ENCODE measurements at places on chromosomes 2 and 18. TPM values are rescaled to one million over a fixed set of nuclear protein-coding genes. Genes with fewer than 3 reads are reported as not detected.
A peak's percentile ranks its signal among the peaks of the same experiment; 100 is the strongest.

GPR75 gene
- total RNA-seq, result 1.1 TPM

MARCHF7 gene
- total RNA-seq, result 85.4 TPM

ST8SIA3 gene
- total RNA-seq, result not detected

STPG4 gene
- total RNA-seq, result 0.20 TPM

C2orf78 gene
- not detected for total RNA-seq

LRATD1 gene
- 8.3 TPM for total RNA-seq

PSTPIP2 gene
- total RNA-seq, result 2.7 TPM

REG1A gene
- total RNA-seq, result not detected

PLEKHH2 gene
- 5.9 TPM for total RNA-seq

GNLY gene
- total RNA-seq, result 2.1 TPM

- DNase-seq, result peak; percentile 45
Observed at GRCh38 chr18:78994977-78995582, 15.5 kb downstream of the SALL3 start.

- no peak for DNase-seq
Observed at GRCh38 chr2:129673847-129674711, 305.4 kb upstream of the RAB6C start.

DNA sequence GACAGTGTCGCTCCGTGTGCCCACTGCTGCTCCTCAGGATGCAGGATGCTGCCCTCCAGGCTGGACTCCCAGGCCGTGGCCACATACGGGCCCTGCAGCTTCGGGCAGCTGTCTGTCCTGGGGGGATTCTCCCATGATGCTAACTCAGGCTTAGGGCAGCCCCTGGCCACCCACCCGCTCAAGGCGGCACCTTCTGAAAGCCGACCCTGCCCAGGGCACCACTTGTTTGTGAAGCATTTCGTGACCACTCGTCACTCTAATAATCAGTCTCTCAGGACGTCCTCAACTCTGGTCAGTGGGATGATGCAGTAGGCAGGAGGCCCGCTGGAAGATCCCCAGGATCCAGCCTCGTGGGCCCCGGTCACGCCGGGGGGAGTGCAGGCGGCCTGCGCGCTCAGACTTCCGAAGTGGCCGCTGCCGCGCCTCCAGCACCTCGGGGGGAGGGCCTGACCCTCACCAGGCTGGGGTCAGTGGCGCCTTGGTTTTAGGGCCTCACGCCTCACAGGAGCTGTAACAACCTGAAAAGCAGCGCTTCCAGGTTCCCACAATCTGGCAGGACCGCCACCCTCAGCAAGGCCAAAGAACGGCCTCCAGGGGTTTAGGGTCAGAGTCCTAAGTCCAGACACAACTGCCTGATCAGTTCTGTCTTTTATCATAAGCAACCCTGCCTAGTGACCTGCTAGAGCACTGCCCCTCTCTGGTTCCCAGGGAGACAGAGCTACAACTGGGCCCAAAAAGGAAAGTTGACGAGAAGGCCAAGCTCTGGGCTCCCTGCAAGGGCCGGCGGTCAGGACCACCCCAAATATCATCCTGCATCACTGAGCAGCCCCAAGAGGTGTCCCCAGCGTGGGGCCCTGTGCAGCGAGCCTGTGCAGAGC lies 53.0 kb downstream of the EIPR1 start:
- no peak for DNase-seq

DNA sequence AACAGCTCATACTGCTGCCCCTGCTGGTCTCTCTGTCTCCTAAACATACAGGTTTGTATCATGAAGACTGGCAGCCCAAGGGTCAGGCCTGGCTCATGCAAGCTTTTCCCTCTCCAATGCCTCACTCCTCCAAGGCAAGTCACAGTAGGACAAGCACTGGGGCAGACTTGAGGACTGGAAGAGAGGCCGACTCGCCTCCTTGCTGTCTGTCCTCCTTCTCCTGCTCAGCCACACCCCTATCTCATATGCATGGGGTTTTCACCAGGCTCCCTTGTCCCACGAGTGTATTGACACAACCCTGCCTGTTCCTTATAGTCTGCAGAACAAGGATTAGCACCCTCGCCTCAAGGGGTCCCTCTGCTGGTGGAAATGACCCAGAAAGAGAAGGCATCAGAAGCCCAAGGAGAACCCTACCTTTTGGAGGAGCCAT lies 223.7 kb downstream of the SOX11 start:
- DNase-seq, result no peak

- no peak for DNase-seq
Observed at GRCh38 chr2:6919901-6920742, 2.9 kb downstream of the RNF144A start.

DNA sequence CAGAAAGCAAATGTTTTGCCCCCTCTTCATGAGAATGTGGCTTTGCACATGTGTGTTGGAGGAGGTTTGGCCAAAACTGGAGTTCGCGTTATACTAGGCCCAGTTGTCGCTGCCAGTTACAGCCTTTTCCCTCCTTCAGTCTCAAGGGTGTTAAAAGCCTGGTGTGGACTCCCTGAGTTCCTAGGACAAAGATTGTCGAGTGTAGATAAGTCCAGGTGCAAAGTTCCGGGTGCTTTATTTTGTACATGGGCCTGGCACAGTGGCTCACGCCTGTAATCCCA lies 542 bp upstream of the RNF103 start:
- peak; percentile 31 for DNase-seq

DNA sequence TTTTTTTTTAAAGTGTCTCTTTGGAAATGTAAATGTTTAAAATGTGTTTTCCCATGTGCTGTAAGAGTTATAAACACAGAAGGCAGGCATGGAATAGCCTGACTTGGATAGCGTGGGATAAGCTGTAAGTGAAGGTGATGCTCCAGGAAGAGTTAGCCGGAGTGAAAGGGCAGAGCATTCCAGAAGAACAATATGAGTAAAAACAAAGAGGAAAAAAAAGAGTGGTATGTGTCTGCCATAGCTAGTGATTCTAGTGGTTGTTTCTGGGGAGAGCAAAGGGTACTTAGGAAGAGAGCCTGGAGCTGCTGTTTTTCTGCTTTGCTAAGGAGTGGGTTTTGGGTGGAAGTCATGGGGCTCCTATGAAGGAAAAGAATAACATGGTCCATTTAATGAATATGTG lies 126.9 kb upstream of the DLGAP1 start:
- no peak for DNase-seq

DNA sequence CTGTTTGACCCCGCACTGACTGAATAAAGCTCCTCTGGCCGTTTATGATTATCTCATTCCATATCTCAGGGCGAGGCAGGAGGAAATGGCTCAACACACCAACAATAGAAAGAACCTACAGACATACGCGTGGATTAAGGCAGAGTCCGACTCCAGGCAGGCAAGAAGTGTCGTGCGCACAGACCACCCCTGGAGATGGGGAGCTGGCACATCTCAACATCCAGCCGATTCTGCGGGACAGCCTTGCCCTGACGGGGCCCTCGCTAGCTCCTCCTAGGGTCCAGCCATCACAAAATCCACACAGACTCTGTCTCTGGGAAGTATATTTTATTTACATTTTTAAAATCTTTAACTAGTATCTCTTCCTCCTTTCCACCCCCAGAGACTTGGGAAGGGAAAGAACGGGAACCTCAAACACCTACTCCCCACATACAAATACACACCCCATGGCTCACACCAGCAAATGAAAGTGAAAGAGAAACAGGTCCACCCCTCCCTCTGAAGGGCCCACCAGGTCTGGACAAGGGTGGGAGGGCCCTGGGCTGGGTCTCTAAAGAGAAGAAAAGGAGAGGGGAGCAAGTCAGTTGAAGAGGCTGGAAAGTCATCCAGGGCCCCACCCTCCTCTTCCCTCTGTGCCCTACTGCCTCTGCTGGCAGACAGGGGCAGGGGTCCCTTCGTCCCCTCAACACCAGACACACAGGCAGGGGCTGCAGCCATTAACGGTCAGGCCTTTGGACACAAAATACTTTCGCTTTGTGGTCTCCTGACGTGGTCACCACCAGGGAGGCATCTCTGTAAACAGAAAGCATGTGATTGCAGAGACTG lies 3.2 kb downstream of the GPBAR1 start:
- peak; percentile 40 for DNase-seq

DNA sequence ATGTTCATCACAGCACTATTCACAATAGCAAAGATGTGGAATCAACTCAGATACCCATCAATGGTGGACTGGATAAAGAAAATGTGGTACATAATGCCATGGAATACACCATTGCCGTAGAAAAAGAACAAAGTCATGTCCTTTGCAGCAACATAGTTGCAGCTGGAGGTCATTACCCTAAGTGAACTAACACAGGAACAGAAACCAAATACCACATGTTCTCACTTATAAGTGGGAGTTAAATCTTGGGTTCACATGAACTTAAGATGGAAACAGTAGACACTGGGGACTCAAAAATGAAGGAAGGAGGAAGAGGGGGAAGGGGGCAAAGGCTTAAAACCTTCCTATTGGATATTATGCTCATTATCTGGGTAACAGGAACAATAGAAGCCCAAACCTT lies 228.1 kb upstream of the RAB6C start:
- no peak for DNase-seq

DNA sequence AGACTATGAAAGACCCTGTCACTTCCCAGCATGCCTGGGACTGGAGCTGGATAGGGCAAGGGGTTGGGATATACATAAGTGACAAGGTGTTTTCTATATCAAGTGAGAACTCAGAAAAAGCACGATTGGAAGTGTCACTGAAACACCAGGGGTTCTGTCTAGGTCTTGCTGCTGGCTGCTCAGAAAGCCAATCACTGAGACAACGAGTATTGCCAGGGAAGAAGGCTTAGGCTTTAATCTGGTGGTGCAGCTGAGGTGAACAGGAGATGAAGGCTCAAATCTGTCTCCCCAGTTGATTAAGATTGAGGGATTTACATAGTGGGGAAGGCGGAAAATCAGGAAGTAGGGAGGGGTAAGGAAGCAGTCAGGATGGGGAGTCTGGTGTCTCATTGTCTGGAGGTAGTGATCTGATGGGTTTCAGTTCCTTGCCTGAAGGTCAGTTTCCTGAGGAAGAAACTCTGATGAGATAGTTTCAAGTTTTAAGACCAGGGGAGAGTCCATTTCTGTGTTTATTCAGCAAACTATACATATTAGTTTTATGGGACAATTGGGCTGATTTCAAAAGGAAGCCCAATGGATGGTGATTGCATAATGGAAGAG lies 3.5 kb upstream of the C2orf74 start:
- DNase-seq, result no peak

- DNase-seq, result no peak
Observed at GRCh38 chr2:23482188-23482587, 97.2 kb downstream of the KLHL29 start.

DNA sequence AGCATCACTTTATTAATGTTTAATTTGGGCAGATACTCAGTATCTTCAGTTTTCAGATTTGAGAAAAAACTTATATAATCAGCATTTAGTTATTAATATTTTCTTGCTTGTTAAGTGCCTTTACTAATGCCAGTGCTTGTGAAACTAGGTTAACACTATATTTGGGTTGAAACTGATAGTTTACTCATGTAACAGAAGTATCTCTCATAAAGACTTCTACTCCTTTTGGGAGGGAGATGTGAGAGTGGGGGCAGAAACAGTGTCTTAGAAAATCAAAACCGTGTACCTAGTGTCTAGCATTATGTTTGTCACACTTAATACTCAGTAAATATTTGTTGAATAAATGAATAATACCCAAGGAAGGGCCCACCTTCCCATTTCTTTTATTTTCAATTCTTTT lies 129.5 kb downstream of the MSTN start:
- no peak for DNase-seq

- DNase-seq, result no peak
Observed at GRCh38 chr18:38695559-38696280, 1130.1 kb upstream of the CELF4 start.

DNA sequence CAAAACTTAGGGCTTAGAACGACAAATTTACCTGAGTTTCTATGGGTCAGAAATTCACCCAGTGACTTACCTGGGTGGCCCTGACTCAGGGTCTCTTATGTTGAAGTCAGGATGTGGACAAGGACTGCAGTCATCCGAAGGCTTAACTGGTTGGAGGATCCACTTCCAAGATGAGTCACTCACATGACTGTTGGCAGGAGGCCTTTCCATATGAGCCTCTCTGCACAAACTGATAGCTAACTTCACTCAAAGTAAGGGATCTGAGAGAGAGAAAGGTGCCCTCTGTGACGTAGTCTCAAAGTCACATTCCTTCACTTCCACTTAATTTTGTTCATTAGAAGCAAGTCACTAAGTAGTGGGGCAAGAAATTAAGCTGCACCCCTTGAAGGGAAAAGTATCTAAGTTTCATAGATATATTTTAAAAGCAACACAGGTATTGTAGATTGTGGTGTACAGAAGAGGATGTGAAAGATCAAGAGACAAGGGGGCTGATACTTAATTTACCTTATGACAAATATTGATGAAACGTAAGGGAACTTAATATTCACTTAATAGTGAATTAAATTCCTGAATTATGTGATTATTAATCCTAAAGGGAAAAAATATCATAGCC lies 48.4 kb downstream of the TANK start:
- no peak for DNase-seq

GRCh38 chr2:168482269-168482668 lies 26.2 kb downstream of the CERS6 start:
- DNase-seq, result no peak

GRCh38 chr2:120012363-120012762 lies 514 bp upstream of the EPB41L5 start:
- no peak for DNase-seq

GRCh38 chr18:62438018-62438329 lies 84.9 kb upstream of the ZCCHC2 start:
- DNase-seq, result peak; percentile 62

- DNase-seq, result no peak
Observed at GRCh38 chr2:157283468-157283867, 26.0 kb downstream of the GALNT5 start.

DNA sequence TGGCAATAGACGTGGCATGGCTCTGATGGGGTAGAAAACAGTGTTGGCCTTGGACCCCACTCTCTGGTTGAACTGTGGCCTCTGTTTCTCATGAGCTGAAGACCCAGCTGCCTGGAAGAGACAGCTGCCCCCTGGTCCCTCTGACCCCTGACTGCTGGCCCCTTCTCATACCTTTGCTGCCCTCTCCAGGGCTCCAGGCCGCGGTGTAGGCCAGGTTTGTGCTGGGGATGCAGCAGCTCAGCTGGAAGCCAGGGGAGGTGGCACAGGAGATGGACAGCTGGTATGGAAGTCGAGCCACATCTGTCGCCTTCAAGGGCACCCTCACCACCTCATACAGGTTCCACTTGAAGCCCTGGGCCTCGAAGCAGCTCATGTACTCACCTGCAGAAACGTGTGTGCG lies 31.7 kb upstream of the SELENOI start:
- no peak for DNase-seq

GRCh38 chr2:238019962-238020361 lies 40.8 kb upstream of the SCLY start:
- no peak for DNase-seq
